ENCODE measurements at places on chromosomes 12 and 14.

GRCh38 chr12:4112290-4112689, 161.3 kb upstream of the CCND2 start:
- DNase-seq = no peak

- DNase-seq = no peak
Observed at GRCh38 chr12:38543151-38543550, 226.6 kb downstream of the ALG10B start.

DNA sequence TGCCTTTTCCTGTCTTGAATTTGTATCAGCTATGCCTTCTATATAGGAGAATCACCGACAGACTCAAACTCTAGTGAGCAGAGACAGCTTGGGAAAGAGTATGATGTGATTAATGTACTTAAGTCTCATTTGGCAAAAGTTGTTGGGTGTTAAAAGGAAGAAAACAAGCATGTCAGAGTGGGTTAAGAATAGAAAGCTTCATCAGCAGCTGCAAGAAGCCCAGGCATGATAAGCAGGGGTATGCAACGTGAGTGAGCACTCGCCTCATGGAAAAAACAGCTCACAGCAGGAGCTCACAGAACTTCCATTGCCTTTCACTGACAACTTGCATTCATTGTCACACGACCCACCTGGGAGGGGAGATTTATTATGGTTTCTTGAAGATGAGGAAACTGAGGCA, 35.9 kb upstream of the WNK1 start:
- DNase-seq = no peak

- DNase-seq = no peak
Observed at GRCh38 chr14:73372529-73372928, 85.8 kb downstream of the NUMB start.

- no peak for DNase-seq
Observed at GRCh38 chr14:58717211-58717610, 79.4 kb downstream of the DACT1 start.

GRCh38 chr12:103928682-103929045, 1.5 kb upstream of the HSP90B1 start:
- peak; percentile 58 for DNase-seq

DNA sequence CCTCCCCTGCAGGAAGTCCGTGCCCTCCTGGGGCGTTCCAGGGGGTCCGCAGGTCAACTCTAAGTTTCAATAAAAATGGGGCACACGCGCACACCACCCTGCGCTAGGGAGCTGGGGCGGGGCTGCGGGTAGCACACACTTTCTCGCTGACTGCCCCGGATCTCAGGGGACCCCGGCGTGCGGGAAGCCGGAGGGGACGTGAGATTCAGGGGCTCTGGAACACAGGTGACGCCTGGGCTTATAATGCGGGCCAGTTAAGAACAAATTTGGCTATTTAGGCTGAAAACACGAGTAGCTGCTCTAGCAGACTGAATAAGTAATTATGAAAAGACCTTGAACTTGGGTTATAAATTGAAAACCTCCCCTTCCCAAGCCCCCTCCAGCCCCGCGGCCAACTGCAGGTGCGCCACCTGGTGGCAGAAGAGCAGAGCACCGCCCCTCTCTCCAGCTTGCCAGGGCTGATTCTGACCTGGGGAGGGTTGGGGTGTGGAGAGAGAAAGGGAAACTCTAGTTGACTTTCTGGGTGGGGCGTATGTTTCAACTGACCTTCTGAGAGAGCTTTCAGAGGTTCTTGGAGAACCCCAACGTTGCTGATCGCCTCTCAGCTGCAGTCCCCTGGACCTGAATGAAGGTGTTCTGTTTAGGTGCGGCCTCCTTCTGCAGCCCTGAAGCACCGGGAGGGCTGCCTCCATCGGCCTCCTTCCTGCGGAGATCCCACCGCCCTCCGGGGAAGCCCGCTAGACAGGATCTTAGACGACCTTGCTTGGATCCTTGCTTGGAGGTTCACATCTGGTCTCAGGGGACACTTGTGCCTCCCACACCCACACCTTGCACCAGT, 118.4 kb upstream of the EVL start:
- peak; percentile 71 for DNase-seq

DNA sequence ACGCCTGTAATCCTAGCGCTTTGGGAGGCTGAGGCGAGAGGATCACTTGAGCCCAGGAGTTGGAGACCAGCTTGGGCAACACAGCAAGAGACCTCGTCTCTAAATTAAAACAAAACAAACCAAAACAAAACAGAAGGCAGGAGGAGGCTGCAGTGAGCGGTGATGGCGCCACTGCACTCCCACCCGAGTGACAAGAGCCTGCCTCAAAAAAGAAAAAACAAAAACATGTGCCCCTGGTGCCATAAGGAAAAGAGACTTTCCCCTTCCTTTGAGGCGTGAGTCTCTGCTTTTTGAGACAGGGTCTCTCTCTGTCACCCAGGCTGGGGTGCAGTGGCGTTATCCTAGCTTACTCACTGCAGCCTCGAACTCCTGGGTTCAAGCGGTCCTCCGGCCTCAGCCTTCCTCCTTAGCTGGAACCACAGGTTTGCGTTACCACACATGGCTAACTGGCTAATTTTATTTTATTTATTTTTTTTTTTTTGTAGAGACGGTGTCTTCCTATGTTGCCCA, 9.0 kb upstream of the EAPP start:
- no peak for DNase-seq

DNA sequence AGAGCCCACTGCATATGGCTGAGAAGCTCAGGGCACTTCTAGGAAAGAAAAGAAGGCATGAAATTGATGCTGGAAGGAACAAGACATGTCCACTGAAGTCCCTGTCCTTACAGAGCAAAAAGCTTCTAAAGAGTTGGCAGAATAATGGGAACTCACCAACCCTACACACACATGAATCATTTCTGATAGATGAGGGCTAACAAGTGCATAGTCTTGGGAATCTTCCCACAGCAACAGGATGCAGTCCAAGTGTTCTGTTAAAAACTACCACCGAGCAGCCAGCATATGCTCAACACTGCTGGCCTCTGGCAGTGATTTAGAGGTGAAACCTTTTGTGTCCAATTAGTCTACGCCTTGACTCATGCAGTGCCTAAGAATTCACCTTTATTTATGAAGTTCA, 44.8 kb downstream of the RHOJ start:
- DNase-seq = no peak

DNA sequence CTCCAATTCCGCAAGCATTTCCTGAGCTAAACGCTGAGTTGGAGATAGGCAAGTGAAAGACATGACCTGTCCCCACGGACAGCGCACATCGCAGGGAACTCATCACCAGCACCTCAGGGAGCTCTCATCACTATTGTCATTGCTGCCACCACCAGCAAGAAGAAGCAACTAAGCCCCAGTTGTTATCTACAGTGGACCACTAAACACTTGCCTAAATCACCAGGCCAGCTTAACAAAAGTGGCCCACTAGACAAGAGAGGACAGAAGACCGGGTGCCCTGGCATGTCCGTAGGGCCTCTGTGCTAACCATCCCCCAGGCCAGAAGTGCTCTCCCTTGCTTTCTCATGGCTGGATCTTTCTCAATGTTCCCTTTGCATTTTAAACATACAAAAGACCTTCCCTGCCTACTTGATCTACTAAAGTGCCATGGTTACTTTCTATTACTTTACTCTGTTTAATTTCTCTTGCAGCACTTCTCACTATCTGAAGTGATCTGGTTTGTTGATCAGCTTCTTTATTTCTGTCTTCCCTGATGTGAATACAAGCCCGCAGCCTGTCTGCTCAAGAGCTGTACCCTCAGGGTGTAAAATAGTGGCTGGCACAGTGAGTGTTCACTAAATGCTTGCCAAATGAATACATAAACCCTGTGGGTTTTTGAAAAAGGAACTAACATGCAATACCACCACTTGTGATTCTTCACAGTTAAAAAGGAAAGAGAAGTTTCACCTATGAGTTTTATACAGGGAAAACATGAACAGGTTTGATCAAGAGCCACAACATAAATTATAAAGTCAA, 60.9 kb upstream of the RFLNA start:
- DNase-seq = no peak

GRCh38 chr12:124939079-124939420, 24.6 kb upstream of the UBC start:
- DNase-seq = no peak

- DNase-seq = peak; percentile 33
Observed at GRCh38 chr12:118064608-118065007, 3.6 kb upstream of the WSB2 start.
